ENCODE measurements at places on chromosomes 12 and 14. TPM values are rescaled to one million over a fixed set of nuclear protein-coding genes. Genes with fewer than 3 reads are reported as not detected.

GRCh38 chr14:76951166-76951565, 77.3 kb downstream of the IRF2BPL start:
- DNase-seq = no peak

DNA sequence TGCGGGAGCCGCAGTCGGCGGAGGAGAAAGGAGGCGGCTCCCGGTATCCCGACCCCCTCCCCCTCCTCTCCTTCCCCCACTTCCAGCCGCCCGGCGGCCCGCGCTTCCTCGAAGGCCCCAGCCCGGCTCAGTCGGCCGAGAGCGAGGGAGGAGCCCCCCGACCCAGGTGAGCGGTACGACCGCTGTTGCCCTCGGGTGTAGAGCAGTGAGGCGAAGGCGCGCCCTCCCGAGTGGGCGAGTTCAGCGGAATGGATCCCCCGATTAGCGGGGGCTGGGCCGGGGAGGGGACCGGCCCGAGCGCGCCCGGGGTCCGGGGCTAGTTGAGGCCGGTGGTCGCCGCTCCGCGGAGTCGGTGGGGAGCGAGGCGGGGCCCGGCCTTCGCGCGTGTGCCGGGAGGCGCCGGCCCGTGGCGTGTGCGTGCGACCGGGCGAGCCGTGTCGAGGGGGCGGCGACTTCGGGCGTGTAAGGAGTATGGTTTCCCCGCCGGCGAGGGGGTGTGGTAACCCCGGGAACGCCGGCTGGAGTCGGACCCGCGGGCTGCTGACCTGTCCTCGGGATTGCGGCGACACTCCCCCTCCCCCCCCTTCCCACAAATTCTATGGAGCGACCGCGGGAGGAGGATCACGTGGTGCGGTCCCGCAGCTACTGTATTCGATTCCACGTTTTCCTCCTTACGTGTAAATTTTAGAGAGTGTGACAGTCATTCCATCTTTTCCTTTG, 501 bp downstream of the RIMKLB start:
- DNase-seq = peak; percentile 84

GRCh38 chr12:14950982-14951746, 10.2 kb downstream of the ARHGDIB start:
- no peak for DNase-seq

GRCh38 chr12:52093346-52093745, 13.8 kb downstream of the SMIM41 start:
- DNase-seq = no peak

POTEG gene
- not detected for total RNA-seq

KRT72 gene
- total RNA-seq = 0.18 TPM

CPNE6 gene
- not detected for total RNA-seq

Measured in sciatic nerve (tissue), 2 donors.